ENCODE measurements at places on chromosomes 2 and 18. TPM values are rescaled to one million over a fixed set of nuclear protein-coding genes. Genes with fewer than 3 reads are reported as not detected.

MBP gene
- 43.8 TPM for total RNA-seq

RUFY4 gene
- not detected for total RNA-seq

PROKR1 gene
- total RNA-seq = not detected

HOXD13 gene
- total RNA-seq = 0.09 TPM

ASB18 gene
- not detected for total RNA-seq

CNTNAP5 gene
- total RNA-seq = not detected

OSGEPL1 gene
- 5.0 TPM for total RNA-seq

GAD1 gene
- 0.28 TPM for total RNA-seq
